ENCODE measurements at places on chromosomes 6 and 20. TPM values are rescaled to one million over a fixed set of nuclear protein-coding genes. Genes with fewer than 3 reads are reported as not detected.

DNA sequence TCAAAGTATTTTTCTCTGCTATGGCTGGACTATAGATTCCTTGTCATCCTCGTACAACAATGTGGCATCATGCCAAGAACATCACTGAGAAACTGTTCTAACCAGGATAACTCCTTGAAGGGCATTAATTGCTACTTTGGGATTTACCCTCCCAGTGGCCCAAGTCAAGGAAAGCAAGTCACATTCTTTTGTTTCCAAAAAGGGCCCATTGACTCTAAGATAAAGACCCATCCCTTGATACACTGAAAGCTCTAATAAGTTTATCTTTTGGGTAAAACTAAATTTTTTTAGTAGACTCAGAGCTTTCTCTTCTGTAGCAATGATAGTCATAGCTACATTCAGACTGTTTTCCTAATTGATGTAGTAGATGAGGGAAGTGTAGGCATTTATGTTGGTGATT lies at the start of gene OR2J3:
Gene OR2J3 (plus strand): TSS at position 301 of the 400 bp plus-strand sequence. CDS start 3,833 bp downstream, outside the sequence.
- H3K27ac ChIP-seq: no peak within 1 kb of the TSS
- H3K4me3 ChIP-seq: no peak within 1 kb of the TSS
- H3K36me3 ChIP-seq: no peaks in the 10 kb centered on the region
- no peak for DNase-seq
- no peaks in the 10 kb centered on the region for H3K27me3 ChIP-seq

DNA sequence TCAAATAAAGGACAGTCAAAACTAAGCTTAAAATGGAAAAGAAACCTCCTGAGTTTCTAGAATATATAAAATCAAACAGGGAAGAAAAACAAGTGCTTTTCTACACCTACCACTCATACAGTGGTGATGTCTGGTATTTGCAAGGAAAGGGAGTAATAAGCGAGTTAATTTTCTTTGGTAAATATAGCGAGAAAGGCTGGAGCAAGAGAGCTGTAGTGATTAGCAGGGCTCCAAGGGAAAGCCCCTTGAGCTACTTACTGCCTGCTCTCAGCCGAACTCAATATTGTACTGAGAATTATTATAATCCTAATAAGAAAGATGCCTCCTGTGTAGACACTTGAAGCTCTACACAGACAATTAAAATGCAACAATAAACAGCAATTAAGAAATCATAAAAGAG lies 296.3 kb downstream of the LAMA2 start:
- H3K4me3 ChIP-seq: no peak overlapping the region
- H3K27me3 ChIP-seq: no peaks in the 10 kb centered on the region
- H3K27ac ChIP-seq: no peak overlapping the region
- H3K36me3 ChIP-seq: no peaks in the 10 kb centered on the region

GRCh38 chr6:19602434-19603013 lies 234.6 kb upstream of the ID4 start:
- H3K4me1 ChIP-seq: no peaks in the 10 kb centered on the region
- no peaks in the 10 kb centered on the region for H3K27me3 ChIP-seq
- no peak overlapping the region for H3K4me3 ChIP-seq
- H3K27ac ChIP-seq: no peak overlapping the region
- no peaks in the 10 kb centered on the region for H3K36me3 ChIP-seq

GRCh38 chr6:37168163-37168758 lies 1.7 kb upstream of the PIM1 start:
- peaks cover 21% of the 10 kb centered on the region for H3K36me3 ChIP-seq
- H3K4me1 ChIP-seq: peaks cover 55% of the 10 kb centered on the region
- H3K27me3 ChIP-seq: no peaks in the 10 kb centered on the region
- no peak overlapping the region for H3K27ac ChIP-seq
- peak overlapping the region; percentile 75 for H3K4me3 ChIP-seq

- no peak overlapping the region for H3K27ac ChIP-seq
- peaks cover 7% of the 10 kb centered on the region for H3K27me3 ChIP-seq
- no peak for DNase-seq
- no peaks in the 10 kb centered on the region for H3K36me3 ChIP-seq
Observed at GRCh38 chr20:63116412-63117106, 99.4 kb downstream of the YTHDF1 start.

- no peak overlapping the region for H3K27ac ChIP-seq
- H3K4me3 ChIP-seq: no peak overlapping the region
- peaks cover 99% of the 10 kb centered on the region for H3K27me3 ChIP-seq
- no peak for DNase-seq
- peaks cover 13% of the 10 kb centered on the region for H3K4me1 ChIP-seq
Observed at GRCh38 chr20:57658833-57659516, 38.7 kb upstream of the ZBP1 start.

GRCh38 chr6:26157251-26158075 lies 70.2 kb downstream of the HFE start:
- H3K36me3 ChIP-seq: no peaks in the 10 kb centered on the region
- no peaks in the 10 kb centered on the region for H3K27me3 ChIP-seq
- peak overlapping the region; percentile 95 for H3K27ac ChIP-seq
- DNase-seq: peak; percentile 100
- peak overlapping the region; percentile 94 for H3K4me3 ChIP-seq

DNA sequence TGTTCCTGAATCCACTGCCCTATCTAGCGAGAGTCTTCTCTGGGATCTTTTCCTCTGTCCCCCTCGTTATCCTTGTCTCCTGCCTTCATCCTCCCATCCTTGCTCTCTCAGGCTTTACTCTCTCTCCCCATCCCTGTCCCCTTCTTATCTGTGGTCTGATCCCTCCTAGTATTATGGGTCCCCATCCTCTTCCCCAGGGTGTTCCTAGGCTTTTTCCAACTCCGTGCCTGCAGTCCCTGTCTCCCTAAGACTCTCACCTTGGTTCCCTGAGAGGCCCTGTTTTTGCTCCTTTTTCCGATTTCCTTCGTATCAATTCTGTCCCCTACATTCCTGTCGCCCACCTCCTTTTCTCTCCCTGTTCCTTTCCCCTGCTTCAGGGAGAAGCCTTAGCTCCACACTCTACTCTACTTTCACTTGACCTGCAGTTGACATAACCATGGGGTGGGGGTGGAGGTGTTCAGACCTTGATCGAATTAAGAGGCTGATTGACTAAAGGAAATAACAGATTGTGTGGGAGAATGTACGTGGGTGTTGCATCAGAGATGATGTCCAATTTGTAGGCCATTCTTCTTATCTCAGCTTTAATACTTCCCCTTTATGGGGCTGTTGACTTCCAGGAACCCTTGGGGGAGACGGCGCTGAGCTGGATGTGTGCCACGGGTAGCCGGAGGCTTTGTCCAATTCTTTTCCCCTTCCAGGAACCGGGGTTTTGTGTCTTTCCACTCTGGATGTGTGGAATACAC lies 905 bp downstream of the PPARD start:
- H3K27ac ChIP-seq: peak overlapping the region; percentile 46
- DNase-seq: no peak
- peaks cover 40% of the 10 kb centered on the region for H3K4me1 ChIP-seq
- H3K4me3 ChIP-seq: peak overlapping the region; percentile 74
- H3K36me3 ChIP-seq: peaks cover 6% of the 10 kb centered on the region

- H3K36me3 ChIP-seq: no peaks in the 10 kb centered on the region
- peaks cover 7% of the 10 kb centered on the region for H3K4me1 ChIP-seq
- no peak for DNase-seq
- H3K4me3 ChIP-seq: no peak overlapping the region
Observed at GRCh38 chr6:36698871-36699271, 1.2 kb downstream of the RAB44 start.

RAET1E gene
- not detected for total RNA-seq

CTCFL gene
- not detected for total RNA-seq

BACH2 gene
- total RNA-seq: not detected

ADA gene
- 2.7 TPM for total RNA-seq

Data from HepG2 (cell line).